ENCODE measurements at places on chromosomes 4 and X.
A peak's percentile ranks its signal among the peaks of the same experiment; 100 is the strongest.

- DNase-seq: no peak
Measured at GRCh38 chr4:71237641-71238040, 101.2 kb upstream of the SLC4A4 start.

GRCh38 chr4:155473420-155474095, 96.8 kb upstream of the MAP9 start:
- no peak for DNase-seq

- no peak for DNase-seq
Measured at GRCh38 chr4:132063829-132064228, 1085.3 kb upstream of the PCDH10 start.

GRCh38 chr4:110195561-110196205, 2.7 kb downstream of the ELOVL6 start:
- DNase-seq: no peak

- DNase-seq: no peak
Measured at GRCh38 chrX:9267415-9267814, 197.4 kb upstream of the TBL1X start.

DNA sequence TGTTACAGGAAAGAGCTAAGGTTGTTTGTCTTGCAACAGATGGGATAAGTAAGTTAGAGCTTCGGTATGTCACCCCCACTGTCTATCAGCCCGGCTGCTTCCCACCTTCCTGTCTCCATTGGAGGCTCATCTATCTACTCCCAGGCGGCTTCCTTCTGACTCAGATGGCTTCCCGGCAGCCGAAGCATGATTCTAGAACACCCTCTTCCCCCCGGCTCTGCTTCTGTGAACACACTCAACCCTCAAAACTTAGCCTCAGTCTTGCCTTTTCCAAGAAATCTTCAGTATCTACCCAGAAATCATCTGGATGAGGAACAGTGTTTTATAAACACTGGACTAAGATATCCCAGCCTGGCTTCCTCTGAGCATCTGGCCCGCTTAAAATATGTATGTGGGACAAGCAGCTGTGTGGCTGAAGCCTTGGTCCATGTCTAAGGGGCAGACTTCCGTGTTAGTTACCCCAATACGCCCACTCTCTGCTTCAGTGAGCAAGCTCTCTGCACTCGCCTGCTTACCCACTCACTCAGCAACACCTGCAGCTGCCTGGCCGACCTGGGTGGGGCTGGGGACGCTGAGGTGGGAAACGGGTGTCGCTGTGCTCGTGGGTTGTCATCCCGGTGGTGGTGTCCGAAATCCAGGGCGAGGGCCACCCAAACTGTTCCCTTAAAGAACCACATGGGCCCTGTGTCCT, 12.0 kb upstream of the SLC2A9 start:
- DNase-seq: no peak

- no peak for DNase-seq
Measured at GRCh38 chrX:118862979-118863378, 39.4 kb downstream of the ZCCHC12 start.

- DNase-seq: no peak
Measured at GRCh38 chr4:38131371-38132091, 171.3 kb downstream of the PTTG2 start.

DNA sequence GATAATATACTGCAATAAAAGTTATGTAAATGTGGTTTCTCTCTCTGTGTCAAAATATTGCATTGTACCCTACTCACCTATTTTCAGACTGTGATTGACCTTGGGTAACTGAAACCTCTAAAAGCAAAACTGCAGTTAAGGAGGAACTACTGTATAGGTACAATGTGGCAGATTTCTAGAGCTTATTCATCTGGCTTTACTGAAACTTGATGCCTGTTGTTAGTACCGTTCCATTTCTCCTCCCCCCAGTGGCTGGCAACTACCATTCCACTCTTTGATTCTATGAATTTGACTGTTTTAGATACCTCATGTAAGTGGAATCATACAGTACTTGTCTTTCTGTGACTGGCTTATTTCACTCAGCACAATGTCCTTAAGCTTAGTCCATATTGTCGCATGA, 61.9 kb downstream of the HOPX start:
- no peak for DNase-seq

- DNase-seq: no peak
Measured at GRCh38 chrX:14939644-14940043, 66.4 kb downstream of the MOSPD2 start.

GRCh38 chrX:16130707-16131106, 7.3 kb downstream of the GRPR start:
- no peak for DNase-seq

GRCh38 chr4:182338746-182339145, 95.5 kb downstream of the TENM3 start:
- no peak for DNase-seq

DNA sequence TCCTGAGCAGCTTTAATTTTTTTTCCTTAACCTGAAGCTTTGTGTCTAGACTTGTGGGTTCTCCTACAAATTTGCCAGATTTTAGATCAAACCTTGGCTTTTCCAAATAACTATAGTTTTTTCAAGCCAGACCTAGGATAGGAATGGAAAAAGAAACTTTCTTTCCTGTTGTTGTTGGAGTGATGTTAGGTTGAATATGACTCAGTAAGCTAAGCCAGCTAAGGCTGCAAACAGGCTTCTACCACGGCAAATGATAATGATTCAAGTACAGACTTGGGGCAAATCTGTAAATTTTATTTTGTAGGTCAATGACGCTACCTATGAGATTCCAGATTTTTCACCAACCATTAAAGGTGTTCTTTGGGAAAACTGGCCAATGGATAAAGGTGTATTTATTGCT, 45.6 kb downstream of the WDR19 start:
- no peak for DNase-seq

DNA sequence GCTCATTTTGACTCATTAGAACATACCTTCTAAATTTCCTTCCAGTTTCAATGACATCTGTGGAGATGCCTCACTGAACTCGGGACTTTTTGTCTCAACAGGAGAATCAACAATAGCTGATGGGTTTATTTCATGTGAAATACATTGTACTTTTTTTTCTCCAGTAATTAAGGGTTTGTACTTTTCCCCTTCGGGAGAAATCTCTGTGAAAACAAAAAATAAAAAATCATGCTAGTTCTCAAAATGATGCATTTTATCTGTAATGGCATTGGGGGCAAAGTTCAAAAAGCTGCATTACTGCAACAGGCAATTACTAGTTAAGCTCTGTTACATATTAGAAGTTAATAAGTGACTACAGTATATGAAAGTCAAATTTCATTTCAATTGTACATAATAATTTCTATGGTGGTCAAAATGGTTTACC, 167.3 kb upstream of the SH3RF1 start:
- DNase-seq: no peak

- no peak for DNase-seq
Measured at GRCh38 chr4:144667500-144667899, 21.5 kb downstream of the HHIP start.

GRCh38 chr4:147981305-147981704, 249.4 kb downstream of the ARHGAP10 start:
- no peak for DNase-seq

GRCh38 chr4:845836-846251, 19.9 kb upstream of the CPLX1 start:
- DNase-seq: no peak

- DNase-seq: no peak
Measured at GRCh38 chrX:19709812-19710518, 177.4 kb downstream of the SH3KBP1 start.

- DNase-seq: no peak
Measured at GRCh38 chr4:140688711-140689598, 67.2 kb downstream of the TBC1D9 start.

DNA sequence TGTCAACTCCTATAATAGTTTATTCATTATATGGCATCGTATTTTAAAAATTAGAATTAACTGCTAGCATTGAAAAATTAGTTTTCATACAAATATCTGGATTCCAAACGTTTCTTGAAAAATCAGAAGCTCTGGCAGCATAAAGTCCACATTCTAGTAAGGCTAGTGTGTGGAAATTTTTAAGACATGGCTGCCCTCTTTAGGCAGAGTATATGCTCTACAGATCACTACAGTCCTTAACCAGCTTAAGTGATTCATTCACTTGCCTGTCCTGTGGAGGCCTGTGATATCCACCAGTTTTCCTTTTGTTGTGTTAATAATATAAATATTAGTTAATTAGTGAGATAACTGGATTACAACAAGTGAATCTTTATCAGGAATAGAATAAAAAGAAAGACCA, 287.2 kb downstream of the OPHN1 start:
- DNase-seq: no peak

- no peak for DNase-seq
Measured at GRCh38 chr4:113561092-113561491, 200.4 kb downstream of the CAMK2D start.

- DNase-seq: no peak
Measured at GRCh38 chr4:96093563-96093962, 253.7 kb downstream of the PDHA2 start.

DNA sequence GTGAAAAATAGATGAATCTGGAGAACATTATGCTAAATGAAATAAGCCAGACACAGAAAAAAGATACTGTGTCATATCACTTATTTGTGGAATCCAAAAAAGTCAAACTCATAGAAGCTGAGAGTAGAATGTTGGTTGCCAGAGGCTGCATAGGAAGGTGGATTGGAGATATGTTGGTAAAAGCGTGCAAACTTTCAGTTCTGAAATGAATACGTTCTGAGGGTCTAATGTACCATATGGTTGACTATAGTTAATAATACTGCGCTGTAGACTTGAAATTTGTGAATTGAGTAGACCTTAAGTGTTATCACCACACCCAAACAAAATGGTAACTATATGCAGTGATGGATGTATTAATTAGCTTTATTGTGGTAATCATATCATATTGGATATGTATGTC, 45.0 kb upstream of the UPRT start:
- no peak for DNase-seq

DNA sequence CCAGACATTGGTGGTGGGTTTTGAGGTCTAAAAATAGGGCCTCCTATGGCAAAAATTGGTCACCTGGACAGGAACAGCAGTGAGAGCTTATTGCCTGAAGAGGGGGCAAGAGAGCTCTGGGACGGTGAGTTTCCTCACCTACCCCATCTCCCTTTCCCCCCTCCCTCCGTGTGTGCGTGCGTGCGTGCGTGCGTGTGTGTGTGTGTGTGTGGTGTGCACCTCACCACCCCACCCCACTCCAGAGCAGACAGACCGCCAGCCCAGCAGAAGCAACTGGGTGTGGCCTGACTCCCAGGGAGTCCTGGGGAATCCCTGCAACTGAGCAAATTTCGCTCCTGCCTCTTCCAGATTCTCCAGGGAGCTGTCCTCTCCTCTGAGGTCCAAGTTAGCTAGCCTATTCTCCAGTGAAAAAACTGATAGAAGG, 44.7 kb downstream of the PRPS1 start:
- DNase-seq: no peak

- DNase-seq: no peak
Measured at GRCh38 chrX:90040807-90041206, 119.1 kb downstream of the TGIF2LX start.

DNA sequence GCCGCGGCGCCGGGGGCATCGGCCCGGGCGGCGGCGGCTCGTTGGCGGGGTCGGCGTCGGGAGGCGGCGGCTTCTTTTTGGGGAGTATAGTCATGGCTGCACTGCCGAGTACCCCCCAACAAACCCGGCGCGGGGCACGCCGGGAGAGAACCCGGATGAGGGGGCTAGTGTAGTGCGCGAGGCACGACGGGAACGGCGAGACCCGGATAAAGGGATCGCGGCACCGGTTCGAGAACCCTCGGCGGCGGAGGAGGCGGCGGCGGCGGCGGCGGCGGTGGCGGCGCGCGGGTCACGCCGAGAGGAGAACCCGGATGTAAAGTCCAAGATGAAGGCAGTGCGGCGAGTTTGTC, at the start of gene OTUD5:
TSS of gene OTUD5 (minus strand) at position 131 of the 350 bp plus-strand sequence. CDS start at position 94, 37 bp downstream.
- peak; percentile 69 for DNase-seq

GRCh38 chr4:8766610-8767009, 105.0 kb downstream of the HMX1 start:
- no peak for DNase-seq

GRCh38 chr4:136713140-136713539, 819.2 kb downstream of the PCDH18 start:
- DNase-seq: peak; percentile 9

- DNase-seq: no peak
Measured at GRCh38 chr4:109009909-109010308, 247.1 kb upstream of the ETNPPL start.

GRCh38 chr4:6188687-6189305, 11.6 kb downstream of the JAKMIP1 start:
- DNase-seq: no peak

- no peak for DNase-seq
Measured at GRCh38 chr4:13432453-13432852, 51.7 kb downstream of the RAB28 start.

GRCh38 chr4:74420863-74421262, 24.1 kb upstream of the AREG start:
- DNase-seq: no peak

DNA sequence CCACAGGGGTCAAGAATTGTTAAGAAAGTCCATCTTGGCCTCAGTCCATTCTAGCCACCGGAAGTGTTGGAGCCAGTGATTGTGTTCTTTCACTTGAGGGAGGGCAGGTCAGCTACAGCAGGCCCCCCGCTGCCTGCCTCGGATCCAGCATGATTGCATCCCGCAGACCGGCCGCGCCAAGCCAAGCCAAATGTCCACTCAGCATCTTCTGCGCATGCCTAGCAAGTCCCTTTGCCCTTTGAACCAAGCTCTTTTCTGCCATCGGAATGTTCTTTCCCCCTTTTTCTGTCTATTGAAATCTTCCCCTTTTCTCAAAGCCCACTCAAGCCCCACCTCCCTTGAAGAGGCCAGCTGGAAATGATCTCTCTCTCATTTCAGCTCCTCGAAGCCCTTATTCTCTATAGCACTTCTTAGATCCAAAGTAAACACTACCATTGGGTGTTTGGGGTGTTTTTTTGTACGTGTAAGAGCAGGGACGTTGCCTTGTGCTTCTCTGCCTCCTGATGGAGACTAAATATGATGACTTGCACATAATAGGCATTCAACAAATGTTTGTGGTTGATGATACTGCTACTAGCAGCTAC, 147.8 kb upstream of the BCOR start:
- DNase-seq: no peak

- DNase-seq: no peak
Measured at GRCh38 chrX:153692611-153693156, 5.0 kb downstream of the SLC6A8 start.

- no peak for DNase-seq
Measured at GRCh38 chr4:19187096-19187495, 1064.6 kb upstream of the SLIT2 start.

DNA sequence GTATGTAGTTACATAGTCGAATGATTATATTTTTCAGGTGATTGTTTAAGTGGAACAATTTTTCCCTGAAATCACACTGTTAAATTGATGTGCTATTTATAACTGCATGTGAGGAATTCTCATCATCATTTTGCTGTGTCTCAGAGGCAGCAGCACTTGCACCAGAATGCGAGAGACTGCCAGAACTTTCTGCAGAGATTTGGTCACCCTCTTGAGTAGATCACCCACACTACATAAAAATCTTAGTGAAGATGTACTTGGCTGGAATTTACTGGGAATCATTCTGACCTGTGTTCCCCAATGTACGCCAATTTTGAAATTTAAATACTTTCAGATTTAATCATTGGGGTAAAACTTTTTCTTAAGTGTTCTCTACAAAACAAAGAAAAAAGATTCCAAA, 5.4 kb downstream of the UGT2B4 start:
- no peak for DNase-seq

- peak; percentile 51 for DNase-seq
Measured at GRCh38 chr4:184514121-184514988, 40.0 kb upstream of the IRF2 start.

GRCh38 chr4:159736411-159736810, 633.5 kb downstream of the RAPGEF2 start:
- DNase-seq: no peak

Data from C1 segment of cervical spinal cord (tissue), 14 donors.